Naive B cell (primary cell): ENCODE measurements at places on chromosomes 3 and 15. TPM values are rescaled to one million over a fixed set of nuclear protein-coding genes. Genes with fewer than 3 reads are reported as not detected.

DNA sequence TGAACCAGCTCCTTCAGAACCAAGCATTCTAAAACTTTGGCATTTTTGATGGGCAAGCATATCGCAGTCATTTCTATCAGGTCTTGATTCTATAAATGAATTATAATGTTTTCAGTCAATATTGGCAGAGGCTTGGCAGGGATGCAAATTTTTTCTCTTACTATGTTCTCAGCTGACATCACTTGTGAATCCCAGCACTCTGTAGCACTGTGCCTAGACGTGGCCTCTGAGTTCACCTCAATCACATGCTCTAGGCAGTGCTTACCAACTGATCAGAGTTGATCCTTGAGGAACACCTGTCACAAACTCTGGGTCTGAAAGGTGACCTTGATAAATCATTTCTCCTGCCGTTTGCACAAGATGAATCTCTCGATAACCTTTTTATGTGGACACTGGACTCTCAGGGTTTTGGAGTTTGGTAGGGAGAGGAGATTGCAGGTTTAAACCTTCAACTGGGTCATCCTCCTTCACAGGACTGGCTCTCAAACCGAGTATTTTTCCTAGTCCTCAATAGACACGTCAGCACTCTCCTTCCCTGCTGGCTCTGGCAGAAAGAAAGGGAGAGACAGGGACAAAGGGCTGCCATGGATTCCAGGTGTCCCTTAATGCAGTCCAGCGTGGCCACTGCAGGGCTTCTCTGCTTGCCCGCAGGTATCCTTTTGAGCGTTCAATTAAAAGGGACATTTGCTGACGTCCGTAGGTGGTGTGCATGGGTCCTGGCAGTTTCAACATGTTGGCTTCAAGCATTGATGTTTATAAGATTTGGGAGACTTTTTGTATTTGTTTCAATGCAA lies 222.3 kb upstream of the CMC1 start:
- DNase-seq: no peak

DNA sequence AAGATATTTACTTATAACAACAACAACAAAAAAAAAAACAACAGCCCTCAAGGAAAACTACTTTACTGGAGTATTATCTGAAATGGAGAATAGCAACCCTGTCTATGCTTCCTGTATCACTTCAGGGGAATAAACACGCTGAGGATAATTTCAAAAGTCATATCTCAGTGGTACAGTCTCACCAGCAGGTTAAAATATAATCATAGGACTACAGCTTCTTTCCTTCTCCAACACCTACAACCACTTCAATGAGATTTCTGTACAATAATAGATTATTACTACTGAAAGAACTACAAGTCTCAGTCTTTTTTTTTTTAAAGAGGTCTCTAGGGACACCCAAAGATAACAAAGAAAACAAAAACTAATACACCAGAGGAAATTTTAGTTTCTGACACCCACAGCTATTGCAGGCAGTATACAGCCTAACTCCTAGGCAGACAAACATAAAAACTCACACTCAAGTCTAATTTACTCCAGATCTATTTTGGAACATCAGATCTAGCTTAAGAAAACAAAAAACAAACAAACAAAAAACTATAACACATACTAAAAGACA lies 268.2 kb downstream of the BCHE start:
- no peak for DNase-seq

- no peak for DNase-seq
Observed at GRCh38 chr3:136075811-136076210, 110.3 kb downstream of the PPP2R3A start.

Gene REC114
- not detected for polyA plus RNA-seq

Gene CSPG4
- 0.03 TPM for polyA plus RNA-seq

Gene FAM98B
- 3.6 TPM for polyA plus RNA-seq
